ENCODE measurements at places on chromosomes 3 and 15. TPM values are rescaled to one million over a fixed set of nuclear protein-coding genes. Genes with fewer than 3 reads are reported as not detected.

FAM227B gene
- 2.6 TPM for total RNA-seq

FGD5 gene
- 2.5 TPM for total RNA-seq

SLC15A2 gene
- total RNA-seq: 3.8 TPM

ROBO1 gene
- total RNA-seq: 52.4 TPM

GPR160 gene
- 1.4 TPM for total RNA-seq

BCL2A1 gene
- total RNA-seq: not detected

TGM5 gene
- total RNA-seq: 13.5 TPM

GOLGA6D gene
- not detected for total RNA-seq

FBXO40 gene
- not detected for total RNA-seq

MDFIC2 gene
- total RNA-seq: not detected

LRRC2 gene
- total RNA-seq: 0.28 TPM

DGKG gene
- 0.40 TPM for total RNA-seq

CCDC39 gene
- total RNA-seq: not detected

ALS2CL gene
- total RNA-seq: 55.7 TPM

DNA sequence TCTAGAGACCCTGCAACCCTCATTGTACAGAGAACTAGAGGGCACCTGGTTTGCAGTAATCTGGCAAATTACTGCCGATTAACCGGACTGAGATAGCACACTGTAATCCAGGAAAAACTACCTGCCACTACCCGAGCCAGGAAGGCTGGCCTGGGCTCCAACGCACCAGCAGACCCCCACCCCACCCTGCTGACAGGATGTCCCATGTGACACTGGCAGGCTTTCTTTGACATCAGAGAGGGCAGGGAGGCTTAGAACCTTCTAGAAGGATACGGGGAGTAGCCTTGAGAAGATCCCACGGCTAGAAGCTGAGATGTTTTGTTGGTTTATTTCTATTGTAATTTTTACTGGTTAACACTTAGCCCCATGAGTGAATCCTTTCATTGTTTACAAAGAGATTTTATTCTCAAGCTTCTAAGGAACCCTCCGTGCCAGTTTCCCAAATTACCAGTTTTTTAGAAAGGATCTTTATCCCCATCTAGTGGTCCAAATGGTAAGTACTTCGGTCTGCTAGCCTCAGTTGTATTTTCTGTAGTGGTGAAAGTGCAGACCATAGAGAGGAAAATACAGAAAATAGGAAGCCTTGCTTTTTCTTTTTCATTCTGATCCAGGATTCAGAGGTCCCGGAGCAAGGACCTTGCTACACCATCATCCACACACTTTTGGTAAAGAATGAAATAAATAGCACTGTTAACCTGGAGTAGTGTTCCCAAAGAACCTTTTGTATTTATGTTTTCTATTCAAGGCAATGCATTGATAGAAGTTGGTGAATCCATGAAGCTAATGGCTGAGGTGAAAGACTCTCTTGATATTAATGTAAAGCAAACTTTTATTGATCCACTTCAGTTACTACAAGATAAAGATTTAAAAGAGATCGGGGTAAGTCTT is 81.9 kb upstream of the ADAMTSL3 start:
- no peak for ATAC-seq

- ATAC-seq: no peak
Measured at GRCh38 chr15:77475001-77475400, 54.3 kb downstream of the HMG20A start.

DNA sequence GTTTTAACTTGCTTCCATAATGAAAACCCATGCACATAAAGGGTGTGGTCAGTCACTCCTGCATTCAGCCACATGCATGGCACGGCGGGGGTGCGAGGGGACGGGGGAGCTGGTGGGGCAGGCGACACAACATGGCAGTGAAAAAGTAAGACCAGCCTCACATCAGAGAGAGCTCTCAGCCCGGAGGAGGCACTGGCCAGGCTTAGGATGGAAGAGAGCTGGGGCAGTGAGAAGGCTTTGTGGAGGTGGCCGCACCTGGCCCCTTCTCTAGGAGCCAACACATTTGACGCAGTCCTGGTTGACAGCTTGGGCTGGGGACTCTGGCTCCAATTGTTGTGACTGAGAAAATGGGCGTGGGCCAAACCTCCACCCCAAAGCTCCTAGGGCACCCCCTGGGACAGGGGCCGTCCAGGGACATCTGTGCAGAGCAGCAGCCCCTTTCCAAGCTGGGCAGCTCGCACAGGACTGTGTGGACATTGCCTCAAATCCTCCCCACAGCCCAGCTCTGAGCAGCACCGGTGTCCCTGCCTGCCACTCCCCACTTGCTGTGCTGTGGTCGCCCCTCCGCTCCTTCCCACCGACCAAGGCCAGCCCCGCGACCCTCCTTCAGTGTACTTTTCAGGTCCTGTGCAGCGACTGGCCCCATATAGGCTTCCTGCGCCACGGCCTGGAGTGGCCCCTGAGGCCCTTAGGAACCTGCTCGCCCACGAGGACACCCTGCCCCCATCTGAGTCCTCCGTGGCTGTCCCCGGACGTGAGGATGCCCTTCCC is 126.0 kb upstream of the IQSEC1 start:
- ATAC-seq: no peak

- ATAC-seq: no peak
Measured at GRCh38 chr3:160644491-160644890, 32.5 kb upstream of the ARL14 start.

DNA sequence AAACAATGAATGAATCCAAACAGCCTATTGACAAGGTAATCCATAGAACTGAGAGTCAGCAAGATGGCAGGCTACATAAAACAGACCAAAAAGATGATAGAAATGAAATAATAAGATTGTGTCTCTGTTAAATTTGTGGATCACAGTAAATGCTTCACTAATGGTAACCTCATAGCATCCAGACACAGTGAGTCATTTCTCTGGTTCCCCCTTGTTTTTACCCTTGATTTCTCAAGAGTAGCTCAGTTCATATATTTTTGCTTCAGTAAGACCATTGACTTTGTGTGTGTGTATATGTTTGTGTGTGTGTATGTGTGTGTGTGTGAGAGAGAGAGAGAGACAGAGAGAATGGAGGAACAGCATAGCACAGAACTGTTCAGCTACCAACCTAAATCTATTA is 546.9 kb downstream of the RBMS3 start:
- no peak for ATAC-seq

- no peak for ATAC-seq
Measured at GRCh38 chr3:129384594-129385323, 43.7 kb downstream of the EFCAB12 start.

- no peak for ATAC-seq
Measured at GRCh38 chr3:187665764-187666402, 4.3 kb downstream of the SST start.

DNA sequence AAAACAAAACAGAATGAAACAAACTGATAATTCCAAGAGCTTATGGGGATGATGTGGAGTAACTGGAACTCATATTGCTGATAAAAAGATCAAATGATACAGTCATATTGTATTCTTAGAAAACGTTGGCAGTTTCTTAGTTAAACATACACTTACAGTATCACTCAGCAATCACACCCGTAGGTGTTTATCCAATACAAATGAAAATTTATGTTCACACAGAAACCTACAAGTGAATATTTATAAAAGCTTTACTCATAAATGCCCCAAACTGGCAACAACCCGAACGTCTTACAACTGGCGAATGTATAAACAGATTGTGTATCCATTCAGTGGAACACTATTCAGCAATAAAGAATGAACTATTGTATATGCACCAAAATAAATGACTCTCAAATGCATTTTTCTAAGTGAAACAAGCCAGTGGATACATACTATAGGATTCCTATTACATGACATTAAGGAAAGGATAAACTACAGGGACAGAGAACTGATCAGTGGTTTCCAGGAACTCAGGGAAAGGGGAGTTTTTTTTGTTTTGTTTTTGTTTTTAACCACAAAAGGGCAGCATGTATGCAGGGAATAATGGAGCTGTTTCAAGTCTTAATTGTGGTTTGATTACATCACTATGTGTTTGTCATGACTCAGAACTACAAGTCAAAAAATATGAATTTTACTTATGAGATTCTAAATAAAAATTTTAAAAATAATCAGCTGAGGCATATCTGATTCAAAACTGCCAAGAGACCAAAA is 71.8 kb upstream of the NDUFB4 start:
- ATAC-seq: no peak

- no peak for ATAC-seq
Measured at GRCh38 chr15:54803134-54803808, 393.5 kb downstream of the RSL24D1 start.

- ATAC-seq: no peak
Measured at GRCh38 chr3:176286476-176287085, 910.7 kb downstream of the TBL1XR1 start.

- ATAC-seq: peak; percentile 70
Measured at GRCh38 chr15:69730281-69731080, 277.9 kb downstream of the RPLP1 start.

DNA sequence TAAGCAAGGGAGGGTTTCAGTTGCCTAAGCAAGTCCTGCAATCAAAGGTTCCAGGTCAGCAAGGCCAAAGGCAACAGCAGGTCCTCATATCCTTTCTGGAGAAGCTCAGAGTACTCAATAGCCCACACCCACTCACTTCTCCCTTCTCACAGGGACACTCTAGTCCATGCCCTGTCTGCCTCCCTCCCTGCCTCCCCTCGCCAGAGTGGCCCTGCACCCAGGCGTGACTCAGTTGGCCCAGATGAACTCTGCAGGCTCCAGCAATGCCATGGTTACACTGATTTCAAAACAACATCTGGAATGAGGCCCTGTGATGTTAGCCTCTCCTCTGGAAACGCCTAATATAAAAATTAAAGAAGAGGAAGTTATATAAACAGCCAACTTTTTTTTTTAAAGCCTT is 32.9 kb downstream of the IL16 start:
- ATAC-seq: no peak

GRCh38 chr15:59377924-59378323 is 5.3 kb upstream of the MYO1E start:
- no peak for ATAC-seq

GRCh38 chr3:71585131-71585530 is 1.6 kb upstream of the FOXP1 start:
- no peak for ATAC-seq

GRCh38 chr3:110343945-110344344 is 727.7 kb upstream of the NECTIN3 start:
- no peak for ATAC-seq

DNA sequence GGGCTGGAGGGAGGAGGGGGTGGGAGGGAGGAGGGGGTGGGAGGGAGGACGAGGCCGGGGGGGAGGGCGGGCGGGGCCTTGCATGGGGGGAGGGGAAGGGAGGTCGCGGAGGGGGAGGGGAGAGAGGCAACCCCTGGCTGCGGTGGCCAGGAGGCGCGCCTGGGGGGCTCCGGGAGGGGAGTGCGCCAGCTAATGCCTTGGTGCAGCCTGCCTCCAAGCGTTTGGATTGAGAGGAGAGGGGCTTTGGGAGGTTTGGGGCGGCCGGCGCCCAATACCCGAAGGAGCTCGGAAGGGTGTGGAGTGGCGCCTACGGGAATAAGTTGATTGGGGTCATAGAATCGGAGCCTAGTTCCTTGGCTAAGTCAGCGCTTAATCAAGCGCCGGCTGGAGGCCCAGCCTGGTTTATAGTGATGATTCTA is 557 bp downstream of the TFG start:
- ATAC-seq: peak; percentile 15
